H1 (cell line): ENCODE measurements at places on chromosomes 3 and 15. TPM values are rescaled to one million over a fixed set of nuclear protein-coding genes. Genes with fewer than 3 reads are reported as not detected.

- DNase-seq = no peak
- H3K4me1 ChIP-seq = peaks cover 2% of the 10 kb centered on the region
- H3K36me3 ChIP-seq = no peaks in the 10 kb centered on the region
These were observed 21.9 kb downstream of the CEP19 start for GRCh38 chr3:196689941-196690660.

DNA sequence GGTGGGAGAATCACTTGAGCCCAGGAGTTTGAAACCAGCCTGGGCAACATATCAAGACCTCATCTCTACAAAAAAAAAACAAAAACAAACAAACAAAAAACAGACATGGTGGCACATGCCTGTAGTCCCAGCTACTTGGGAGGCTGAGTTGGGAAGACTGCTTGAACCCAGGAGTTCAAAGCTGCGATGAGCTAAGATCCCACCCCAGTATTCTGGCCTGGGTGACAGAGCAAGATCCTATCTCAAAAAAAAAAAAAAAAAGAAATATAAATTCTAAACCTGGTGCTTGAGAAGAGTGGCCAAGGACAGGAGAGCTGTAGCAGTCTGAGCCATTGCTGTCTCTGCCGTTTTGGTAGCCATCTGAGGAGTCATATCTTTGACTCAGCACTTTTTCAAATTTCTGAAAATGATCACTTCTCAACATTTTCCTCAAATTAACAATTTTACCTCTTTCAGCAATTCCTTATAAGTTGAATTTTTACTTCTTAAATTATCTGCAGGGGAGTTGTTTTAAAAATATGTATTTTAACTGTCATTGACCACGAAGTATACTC is 3.6 kb upstream of the DENND4A start:
- H3K36me3 ChIP-seq = no peaks in the 10 kb centered on the region
- peaks cover 2% of the 10 kb centered on the region for H3K4me1 ChIP-seq
- no peak overlapping the region for H3K4me3 ChIP-seq
- H3K27ac ChIP-seq = no peak overlapping the region
- no peaks in the 10 kb centered on the region for H3K27me3 ChIP-seq

INSYN1 gene
- total RNA-seq = 10.2 and 13.1 TPM in 2 replicates

ROPN1 gene
- 0.44 TPM in 1 of 2 replicates, not detected in the other for total RNA-seq

- H3K27me3 ChIP-seq = no peaks in the 10 kb centered on the region
- H3K4me1 ChIP-seq = peaks cover 3% of the 10 kb centered on the region; the same call in 1 of the 2 replicates
- H3K36me3 ChIP-seq = no peaks in the 10 kb centered on the region
- DNase-seq = no peak
- no peak overlapping the region for H3K4me3 ChIP-seq
- H3K27ac ChIP-seq = no peak overlapping the region
These were observed 48.3 kb upstream of the TIPARP start for GRCh38 chr3:156626104-156626503.

BMF gene
- 24.2 and 30.9 TPM in 2 replicates for total RNA-seq

DNA sequence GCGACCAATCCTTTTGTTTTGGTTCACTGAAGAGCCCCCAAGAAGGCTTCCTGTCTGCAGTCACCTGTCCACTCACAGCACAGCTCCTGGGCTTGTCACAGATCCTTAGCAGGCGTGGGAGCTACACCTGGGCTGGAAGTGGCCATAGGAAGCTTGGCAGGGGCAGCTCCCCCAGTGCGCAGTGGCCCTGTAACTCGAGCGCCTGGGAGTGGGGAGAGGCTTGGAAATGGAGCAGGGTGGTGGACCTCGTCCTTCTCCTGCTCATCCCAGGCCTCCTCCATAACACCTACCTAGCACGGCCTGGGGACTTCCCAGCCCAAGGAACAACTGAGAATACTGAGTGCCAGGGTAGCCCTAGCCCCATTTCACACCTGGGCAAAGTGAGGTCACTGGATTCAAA is 19.3 kb upstream of the TGM5 start:
- no peak overlapping the region for H3K27ac ChIP-seq
- H3K4me3 ChIP-seq = no peak overlapping the region
- H3K36me3 ChIP-seq = no peaks in the 10 kb centered on the region
- H3K4me1 ChIP-seq = no peaks in the 10 kb centered on the region
- DNase-seq = no peak

GRCh38 chr15:55230051-55230670 is 33.4 kb upstream of the RSL24D1 start:
- no peaks in the 10 kb centered on the region for H3K4me1 ChIP-seq
- H3K27ac ChIP-seq = no peak overlapping the region
- DNase-seq = no peak
- no peak overlapping the region for H3K4me3 ChIP-seq

DNA sequence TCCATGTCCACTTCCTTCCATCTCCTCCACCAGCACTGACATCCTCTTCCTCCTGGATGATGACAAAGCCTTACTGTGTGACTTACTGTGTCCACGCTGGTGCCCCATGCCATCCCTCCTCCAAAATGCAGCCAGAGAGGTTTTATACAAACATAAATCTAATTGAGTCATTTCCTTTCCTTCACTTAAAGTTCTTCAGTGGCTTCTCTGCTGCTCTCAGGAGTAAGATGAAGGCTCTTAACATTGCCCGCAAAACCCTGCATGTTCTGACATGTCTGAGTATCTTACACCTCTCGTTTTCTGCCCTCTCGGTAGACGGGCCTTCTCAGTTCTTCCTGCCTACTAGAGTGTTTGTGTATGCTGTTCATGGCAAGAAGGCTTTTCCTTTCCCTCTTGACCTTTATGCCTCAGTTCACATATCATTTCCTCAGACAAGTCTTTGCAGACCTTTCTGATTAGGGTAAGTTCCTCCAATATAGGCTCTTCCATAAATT is 175.5 kb downstream of the CFAP20DC start:
- no peak overlapping the region for H3K27ac ChIP-seq
- no peak for DNase-seq
- no peaks in the 10 kb centered on the region for H3K4me1 ChIP-seq
